Transverse colon (tissue), 4 donors: ENCODE measurements at places on chromosomes 3 and 15.

- no peak for DNase-seq
These were observed 28.8 kb downstream of the SUMF1 start for GRCh38 chr3:4438296-4438695.

DNA sequence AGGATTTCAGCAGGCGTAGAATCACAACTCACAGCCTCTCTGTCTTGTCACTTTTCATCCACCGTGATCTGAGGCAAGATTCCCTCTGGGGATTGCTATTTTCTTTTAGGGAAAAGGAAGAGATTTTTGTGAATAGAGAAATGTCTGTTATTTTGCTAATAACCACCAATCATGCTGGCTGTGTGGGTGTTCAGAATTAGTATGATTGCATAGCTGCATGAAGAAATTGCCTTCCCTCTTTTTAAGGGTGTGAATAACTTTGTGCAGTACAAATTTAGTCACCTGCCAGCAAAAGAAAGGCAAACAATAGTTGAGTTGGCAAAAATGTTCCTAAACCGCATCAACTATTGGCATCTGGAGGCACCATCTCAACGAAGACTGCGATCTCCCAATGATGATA is 60.8 kb downstream of the KAT2B start:
- no peak for DNase-seq

- DNase-seq: no peak
These were observed 225.1 kb downstream of the UACA start for GRCh38 chr15:70538278-70538677.

DNA sequence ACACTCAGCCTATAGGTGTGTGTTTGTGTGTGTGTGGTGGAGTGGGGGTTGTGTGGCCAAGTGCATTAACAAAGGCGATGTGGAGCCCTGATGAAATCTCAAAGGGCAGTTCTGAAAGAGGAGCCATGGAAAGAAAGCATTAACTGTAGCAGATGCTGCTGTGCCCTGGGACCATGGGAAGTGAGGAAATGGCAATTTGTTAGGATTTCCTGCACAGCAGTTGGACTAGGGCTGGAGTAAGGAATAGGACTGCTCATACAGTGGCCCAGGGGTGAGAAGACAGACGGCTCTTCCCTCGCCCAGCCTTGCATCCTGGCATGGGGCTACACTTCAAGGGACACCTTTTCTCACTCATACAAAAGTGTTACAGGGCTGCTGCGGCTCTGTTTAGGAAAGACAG is 12.3 kb upstream of the ZBTB38 start:
- no peak for DNase-seq

DNA sequence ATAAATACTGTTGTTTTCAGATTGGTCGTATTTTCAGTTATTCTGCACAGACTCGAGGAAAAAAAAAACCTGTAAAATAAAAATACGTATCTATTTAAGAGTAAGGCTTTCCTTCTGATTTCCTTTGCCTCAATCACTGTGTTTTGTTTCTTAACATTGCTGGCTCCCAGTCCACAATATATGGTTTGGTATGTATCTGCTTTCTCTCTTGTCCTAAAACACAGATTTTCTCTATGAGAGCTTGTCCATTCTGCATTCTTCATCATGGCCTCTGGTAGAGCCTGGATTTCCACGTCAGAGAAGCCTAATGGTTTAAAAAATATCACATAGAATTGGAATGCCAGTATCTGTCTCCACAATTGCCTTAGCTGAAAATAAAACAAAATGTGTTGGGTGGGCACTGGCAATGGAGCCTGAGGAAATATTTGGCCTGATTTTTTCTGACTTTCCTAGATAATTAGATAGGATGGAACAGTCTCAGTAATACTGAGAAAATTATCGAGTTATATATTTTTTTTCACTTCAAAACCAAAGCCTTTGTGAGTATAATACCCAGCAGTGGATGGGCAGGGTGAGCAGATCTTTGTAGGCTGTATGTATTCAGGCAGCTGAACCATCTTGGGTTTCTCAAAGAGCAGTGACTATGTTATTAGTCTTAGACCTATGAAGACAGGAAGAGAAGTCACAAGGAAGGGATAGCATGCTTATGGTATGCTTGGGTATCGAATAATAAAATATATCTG is 1.9 kb downstream of the CD200 start:
- DNase-seq: no peak

DNA sequence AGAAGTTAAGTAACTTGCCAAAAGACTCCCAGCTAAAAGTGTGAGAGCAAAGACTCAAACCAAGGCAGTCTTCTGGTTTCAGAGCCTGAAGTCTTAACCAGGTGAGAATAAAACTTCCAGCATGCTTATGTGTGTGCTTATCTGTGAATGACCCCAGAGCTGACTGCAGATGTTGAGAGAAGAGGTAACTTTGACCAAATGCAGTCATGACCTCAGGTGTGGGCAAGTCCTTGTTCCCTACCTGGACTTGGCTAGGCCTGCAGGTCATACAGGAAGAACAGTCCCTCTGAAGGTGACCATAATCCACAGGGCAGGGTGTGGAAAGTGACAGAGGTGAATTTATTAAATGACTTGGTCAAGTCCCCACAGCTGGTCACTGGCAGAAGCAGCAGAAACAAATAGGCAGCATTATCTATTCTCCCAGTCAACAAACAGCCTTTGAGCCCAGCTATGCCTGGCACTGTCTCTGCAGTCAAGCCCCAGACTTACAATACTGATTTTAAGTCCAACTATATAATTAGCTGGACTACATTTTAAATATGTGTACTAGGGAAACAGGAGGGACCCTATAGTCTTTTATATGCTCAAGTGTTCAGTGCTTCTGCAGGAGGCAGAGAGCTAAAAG is 3.0 kb upstream of the CPEB1 start:
- DNase-seq: no peak

GRCh38 chr15:58565619-58566018 is 133.8 kb downstream of the LIPC start:
- no peak for DNase-seq

DNA sequence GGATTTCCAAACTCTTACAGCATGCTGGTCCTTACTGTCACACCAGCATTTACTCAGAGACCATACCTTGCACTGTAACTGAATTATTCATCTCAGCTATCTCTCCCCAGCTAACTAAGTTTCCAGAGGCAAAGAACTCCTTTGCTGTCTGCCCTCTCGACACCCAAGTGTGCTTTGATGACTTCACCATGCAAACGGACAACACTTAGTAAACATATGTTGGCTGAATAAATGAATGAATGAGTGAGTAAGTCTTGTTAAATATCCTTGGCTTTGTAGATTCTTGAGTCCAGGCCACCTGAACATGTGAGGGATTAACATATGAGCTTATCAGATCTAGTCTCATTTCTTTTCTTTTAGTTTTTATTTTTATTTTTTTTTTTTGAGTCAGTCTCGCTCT is 138.2 kb downstream of the PLD1 start:
- no peak for DNase-seq

GRCh38 chr3:108552267-108553159 is 36.7 kb downstream of the CIP2A start:
- no peak for DNase-seq

DNA sequence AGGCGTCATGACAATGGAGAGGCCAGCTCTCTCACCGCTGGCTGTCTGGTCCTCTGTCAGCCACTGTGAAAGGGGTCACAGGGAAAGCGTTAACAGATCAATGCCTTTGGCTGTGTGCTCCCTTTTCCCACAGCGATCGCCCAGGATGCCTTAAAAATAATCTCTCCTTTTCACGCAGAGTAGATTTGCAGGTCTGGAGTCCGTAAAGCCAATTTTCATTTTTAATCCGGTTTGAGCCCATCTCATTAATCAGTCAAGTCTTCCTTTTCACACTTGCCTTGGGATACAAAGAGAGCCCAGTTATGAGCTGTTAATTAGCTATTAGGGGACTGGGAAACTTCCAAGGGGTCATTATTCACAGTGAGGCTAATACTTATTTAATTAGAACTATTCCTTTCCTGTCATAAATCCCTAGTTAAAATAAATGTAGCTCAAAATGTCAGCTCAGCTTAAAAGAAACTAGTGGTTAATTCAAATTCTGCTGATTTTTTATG is 104.3 kb upstream of the RASGRP1 start:
- no peak for DNase-seq

GRCh38 chr3:79178471-79179180 is 589.2 kb downstream of the ROBO1 start:
- no peak for DNase-seq

DNA sequence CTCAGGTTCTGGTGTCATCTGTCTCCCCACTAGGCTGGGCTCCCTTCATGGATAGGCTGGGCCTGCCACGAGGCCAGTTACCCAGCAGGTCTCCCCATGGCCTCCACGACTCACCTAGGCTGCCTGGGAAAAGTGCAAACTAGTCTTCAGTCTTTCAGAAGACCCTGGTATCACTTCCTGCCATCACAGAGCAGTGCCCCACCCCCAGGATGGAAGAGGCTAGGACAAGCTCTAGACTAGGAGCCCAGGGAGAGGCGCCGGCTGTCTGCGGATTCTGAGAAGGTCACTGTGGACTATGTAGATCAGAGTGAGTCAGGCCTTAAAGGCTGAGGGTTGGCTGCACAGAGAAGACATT is 63.7 kb downstream of the CORO2B start:
- no peak for DNase-seq

GRCh38 chr15:44529864-44530604 is 6.9 kb upstream of the EIF3J start:
- DNase-seq: no peak

DNA sequence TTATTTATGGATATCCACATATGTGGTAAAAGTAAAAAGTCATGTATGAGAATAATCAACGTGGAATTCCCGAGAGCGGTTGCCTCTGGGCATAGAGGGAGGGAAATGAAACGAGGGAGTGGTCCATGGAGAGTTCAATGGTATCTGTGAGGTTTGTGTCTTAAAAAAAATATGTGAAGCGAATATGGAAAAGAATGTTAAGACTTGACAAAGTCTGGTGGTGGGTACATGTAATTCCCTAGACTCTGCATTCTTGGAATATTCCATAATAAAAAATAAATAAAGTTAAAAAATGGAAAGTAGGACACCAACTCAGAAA is 28.4 kb downstream of the FAM43A start:
- no peak for DNase-seq

DNA sequence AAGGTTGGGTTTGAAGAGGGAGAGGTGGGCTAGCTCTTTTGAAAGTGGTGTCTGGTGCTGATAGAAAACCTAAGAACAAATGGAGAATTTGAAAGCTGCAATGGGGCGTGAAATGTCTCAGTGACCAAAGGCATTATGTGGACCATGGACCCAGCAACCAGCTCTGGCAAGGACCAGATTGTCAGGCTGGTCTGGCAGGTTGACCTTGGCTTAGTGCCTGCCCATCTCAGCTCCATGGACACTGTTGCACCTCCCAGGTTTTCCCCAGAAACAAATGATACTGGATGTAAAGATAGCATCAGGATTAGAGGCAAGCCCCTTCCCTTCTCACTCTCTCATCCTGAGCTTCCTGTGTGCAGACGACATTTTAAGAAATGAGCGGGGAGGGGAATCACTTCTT is 302.9 kb upstream of the LRRFIP2 start:
- DNase-seq: no peak

GRCh38 chr15:99105514-99106341 is 848 bp downstream of the SYNM start:
- peak; percentile 37 for DNase-seq

GRCh38 chr3:193872265-193872753 is 263.6 kb upstream of the HES1 start:
- peak; percentile 80 for DNase-seq

GRCh38 chr3:127739347-127740135 is 66.8 kb downstream of the ABTB1 start:
- no peak for DNase-seq

GRCh38 chr3:105866656-105867653 is 1.9 kb downstream of the CBLB start:
- DNase-seq: no peak

GRCh38 chr3:181773921-181774320 is 62.2 kb downstream of the SOX2 start:
- DNase-seq: no peak

DNA sequence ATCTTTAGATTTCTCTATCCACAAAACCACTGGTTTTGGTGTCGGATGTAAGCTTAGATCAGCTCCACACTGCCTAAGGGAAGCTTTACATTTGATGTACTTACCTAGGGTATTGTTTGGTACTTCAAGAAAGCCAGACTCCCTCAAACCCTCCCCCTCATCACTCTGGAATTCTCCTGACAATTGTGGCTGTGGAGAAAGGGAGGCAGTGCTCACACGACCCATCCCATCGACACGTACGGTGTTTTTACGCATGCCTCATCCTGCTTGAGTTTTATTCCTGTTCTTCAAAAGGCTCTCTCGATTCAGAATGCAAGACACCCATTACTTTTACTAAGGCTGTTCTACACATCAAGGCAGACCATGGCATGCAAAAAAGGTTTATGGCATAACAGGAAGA is 67.3 kb upstream of the ONECUT1 start:
- DNase-seq: no peak

DNA sequence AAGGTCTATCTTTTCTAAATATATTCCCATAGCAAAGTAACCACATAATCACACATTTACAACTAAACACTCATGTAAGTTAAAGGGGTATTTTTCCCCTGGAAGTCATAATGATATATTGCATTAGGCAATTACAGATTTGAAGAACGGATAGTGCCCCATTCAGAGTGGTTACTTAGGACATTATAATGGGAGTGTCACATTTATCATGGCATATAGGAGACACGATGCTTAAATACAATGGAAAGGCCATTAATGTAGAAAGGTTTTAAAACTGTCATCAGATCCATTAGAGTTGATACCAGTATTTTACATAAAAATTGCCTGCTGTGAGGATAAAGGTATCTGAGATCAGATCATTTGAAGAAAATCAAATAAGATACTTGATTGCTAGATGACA is 582.0 kb upstream of the SEMA6D start:
- DNase-seq: no peak

DNA sequence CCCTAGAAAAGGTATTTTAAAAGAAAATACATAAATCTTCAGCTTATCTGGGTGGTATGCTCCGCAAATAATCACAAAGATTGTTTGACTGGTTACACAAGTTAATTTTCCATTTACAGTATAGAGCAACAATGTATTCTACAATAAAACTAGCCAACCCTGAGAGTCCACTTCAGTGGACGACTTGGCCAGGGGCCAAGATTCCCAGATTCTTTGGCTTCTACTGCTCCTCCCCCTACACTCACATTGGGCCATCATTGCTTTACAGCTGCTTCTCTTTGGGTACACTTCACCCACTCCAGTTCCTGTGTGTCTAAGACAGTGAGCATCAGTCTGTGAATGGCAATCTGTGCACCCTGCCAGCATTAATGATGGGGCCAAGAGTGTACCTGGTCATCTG is 17.2 kb upstream of the PRICKLE2 start:
- DNase-seq: no peak
